Stimulated activated CD4-positive, alpha-beta T cell treated with anti-CD3 and anti-CD28 coated beads, Interleukin-1b, Interleukin-23, amount 100 ng/mL, for 24 hours (primary cell): ENCODE measurements at places on chromosomes 3 and 15.

- DNase-seq: no peak
Observed at GRCh38 chr3:29332195-29332637, 51.3 kb downstream of the RBMS3 start.

DNA sequence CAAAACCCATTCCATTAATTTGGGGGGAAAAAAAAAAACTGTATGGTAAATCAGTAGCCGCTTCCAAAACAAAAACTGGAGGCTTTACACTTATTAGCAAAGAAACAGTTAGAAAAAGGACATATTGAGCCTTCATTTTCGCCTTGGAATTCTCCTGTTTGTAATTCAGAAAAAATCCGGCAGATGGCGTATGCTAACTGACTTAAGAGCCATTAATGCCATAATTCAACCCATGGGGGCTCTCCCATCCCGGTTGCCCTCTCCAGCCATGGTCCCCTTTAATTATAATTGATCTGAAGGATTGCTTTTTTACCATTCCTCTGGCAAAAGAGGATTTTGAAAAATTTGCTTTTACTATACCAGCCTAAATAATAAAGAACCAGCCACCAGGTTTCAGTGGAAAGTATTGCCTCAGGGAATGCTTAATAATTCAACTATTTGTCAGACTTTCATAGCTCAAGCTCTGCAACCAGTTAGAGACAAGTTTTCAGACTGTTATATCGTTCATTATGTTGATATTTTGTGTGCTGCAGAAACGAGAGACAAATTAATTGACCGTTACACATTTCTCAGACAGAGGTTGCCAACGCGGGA is 9.4 kb upstream of the RPL24 start:
- no peak for DNase-seq

DNA sequence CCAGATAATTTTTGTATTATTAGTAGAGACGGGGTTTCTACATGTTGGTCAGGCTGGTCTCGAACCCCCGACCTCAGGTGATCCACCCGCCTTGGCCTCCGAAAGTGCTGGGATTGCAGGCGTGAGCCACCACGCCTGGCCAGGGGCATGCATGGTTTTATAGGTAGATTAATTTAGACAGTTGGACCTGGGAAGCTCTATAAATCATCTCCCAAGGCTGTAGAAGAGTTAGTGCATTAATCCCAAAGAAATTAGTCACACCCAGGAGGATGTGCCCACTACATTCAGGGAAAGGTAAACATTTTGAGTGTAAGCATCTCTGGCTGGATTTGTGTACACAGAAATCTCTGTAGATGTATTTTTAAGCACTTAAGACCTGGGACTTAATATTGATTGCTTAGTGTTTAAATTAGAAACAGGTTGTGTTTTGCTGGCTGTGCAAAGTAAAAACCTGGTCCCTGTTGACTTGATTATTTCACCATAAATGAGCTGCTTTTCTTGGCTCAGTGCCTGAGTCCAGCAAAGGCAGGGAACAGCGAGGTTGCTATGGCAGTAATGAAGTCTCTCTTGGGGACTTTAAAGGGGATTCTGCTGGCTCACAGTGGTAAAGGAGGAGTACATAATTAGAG is 19.2 kb downstream of the EXOSC7 start:
- DNase-seq: no peak

DNA sequence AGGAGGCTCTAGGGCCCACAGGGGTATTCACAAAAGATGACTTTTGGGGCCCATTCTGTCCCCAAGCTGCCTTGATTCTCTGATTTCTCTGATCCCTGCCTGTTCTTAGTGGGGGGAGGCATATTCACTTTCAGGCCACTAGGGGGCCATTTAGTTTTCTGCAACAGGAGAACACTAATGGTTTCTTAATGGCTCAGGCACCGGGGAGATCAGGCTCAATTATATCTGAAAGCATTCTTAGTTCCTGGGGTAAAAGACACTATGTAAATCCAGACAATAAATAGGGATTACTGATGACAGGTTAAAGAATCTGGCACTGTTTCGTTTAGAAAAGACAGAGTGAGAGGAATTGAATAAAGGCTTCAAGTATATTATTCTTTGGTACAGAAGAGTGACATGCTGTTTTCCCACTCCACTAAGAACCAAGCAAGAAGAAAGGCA is 2.5 kb upstream of the INAFM2 start:
- DNase-seq: no peak

DNA sequence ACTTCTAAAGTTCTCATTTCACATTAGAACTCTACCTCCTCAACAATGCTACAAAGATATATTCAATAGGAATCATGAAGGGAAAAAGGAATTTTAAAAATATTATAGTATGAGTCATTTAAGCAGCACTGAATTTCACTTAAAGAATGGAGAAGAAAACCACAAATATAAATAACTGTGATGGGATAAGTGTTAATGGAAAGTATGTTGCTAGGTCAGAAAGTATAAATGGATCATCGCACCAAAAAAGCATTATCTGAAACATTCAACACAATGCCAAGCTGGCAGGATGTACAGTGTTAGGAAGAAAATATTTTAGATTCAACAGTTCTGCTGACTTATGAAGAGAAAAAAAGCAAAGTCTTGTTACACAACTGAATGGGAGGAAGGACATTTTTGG is 101.4 kb downstream of the TFG start:
- DNase-seq: no peak

DNA sequence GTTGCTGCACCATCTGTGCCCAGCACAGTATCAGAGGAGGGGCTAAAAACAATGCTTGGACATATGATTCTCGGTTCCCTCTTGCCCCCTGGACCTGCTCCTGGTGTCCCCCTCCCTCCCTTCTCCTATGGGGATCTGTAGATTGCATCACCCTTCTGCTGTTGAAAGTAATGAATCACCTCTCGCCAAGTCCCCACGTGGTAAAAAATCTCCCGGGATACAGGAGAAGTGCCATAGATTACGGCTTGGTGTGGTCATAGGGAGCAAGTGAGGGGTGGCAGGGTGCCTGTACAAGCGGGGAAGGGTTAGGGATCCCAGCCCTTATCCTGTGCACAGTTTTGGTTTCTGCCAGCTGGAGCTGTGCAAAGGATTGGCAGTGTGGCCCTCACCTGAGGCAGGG is 37.7 kb downstream of the AMOTL2 start:
- no peak for DNase-seq

GRCh38 chr3:151439652-151440125 is 21.2 kb downstream of the IGSF10 start:
- no peak for DNase-seq

GRCh38 chr3:157180262-157180661 is 20.3 kb upstream of the CCNL1 start:
- DNase-seq: no peak

GRCh38 chr3:191397771-191398170 is 63.2 kb upstream of the PYDC2 start:
- no peak for DNase-seq

DNA sequence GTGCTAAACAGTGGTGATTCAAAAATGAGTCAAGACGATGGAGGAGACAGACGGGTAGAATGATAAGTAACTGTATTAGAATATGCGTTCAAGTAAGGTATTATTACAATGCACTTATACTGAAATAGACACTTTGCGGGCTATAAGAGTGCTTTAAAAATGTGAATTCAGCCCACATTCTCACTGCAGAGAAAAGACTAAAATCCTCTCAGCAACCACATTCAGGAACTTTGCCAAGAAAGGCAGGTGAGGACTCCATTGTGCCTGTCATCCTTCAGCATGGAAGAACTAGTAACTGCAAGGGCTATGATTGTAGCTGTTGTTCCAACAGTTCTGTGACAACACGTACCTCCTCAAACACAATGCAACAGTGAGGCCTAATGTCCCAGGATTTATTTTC is 272.0 kb downstream of the RORA start:
- no peak for DNase-seq

DNA sequence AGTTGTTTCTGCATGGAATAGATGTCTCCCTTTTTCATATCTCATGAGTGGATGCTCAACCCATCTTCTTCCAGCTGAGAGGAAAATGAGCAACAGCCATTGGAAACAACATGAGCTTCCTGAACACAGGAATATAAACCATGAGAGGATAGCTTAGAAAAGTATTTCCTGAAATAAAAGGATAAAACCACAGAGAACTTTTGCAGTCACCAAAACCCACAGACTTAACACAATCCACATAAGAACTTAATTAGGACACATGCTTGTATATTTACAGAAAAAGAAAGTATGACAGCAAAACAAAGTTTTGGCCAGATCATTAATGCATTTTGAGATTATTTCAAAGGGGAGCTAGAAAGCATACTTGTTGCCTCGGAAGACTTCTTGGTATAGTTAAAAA is 180.5 kb upstream of the RASGRP1 start:
- no peak for DNase-seq

DNA sequence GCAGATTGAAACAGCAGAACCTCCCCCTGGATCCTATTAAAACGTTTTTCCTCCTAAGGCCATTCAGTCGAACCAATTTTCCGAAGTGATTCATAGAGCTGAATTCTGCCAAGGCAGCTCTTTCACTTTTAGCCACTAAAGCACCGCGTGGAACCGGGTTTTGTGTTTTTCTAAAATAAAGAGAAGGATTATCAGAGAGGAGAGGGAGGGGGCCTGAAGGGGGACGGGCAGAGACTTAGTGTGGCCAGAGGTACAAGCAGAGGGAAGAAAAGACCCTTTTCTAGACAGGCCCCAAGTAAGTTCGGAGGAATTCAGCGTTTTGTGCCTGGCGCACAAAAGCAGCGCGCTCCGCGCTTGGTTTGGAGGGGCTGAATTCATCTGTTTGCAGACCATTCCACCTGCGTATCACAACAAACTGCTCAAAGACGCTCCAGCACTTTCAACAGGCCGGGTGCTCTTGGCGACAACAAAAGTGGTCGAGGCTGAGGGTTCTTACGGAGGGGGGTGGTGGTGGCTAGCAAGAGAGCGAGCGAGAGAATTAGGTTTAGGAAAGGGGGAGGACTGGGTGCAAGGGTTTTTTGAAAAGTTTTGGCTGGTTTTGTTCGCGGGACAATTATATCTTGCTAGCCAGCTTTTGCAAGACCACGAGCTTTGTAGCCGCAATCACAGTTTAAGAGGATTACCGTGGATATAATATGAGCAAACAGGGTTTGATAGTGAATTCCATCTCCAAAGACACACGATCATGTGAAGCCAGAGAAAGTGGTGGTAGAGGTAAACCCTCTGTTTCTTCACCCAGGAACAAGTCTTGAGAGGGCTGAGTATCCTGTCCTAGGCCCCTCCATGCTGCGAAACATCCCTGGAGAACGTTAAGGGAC is 1.2 kb upstream of the FEZF2 start:
- no peak for DNase-seq

DNA sequence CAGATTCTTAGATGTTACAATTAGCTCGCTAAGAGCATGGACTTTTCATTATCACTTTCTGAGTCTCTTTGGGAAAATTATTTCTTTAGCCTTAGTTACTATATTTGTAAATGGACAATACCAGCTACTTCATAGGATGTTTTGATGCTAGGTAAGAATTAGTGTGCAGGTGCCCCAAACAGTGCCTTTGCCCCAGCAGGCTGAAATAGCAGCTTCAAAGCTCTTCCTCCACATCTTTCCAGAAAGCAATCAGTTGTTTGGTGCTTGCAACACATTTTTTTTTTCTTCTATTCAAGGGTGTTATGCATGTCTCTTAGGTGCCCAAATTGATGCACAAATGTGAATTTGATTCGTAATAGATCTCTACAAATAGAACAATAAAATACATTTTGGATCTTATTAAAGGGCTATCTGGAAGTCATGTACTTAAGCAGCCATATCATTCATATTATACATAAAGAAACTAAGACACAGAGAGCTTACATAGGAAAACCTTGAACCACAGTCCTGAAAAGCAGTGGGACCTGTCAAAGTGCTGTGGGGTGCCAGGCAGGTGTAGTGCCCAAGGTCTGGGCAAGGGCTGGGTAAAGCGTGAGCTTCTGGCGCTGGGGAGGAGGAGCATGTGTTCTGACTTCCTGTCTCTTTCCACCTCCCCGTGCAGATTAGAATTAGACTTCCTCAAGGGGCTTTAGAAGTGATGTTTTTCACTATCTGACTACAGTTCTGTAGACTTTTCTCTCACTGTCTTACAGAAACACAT is 62.9 kb downstream of the FNDC3B start:
- no peak for DNase-seq

- no peak for DNase-seq
Observed at GRCh38 chr3:72308641-72309040, 523.7 kb upstream of the PROK2 start.
